A375 (cell line): ENCODE measurements at places on chromosomes 1 and 21. TPM values are rescaled to one million over a fixed set of nuclear protein-coding genes. Genes with fewer than 3 reads are reported as not detected.

The PTGS2 gene
- total RNA-seq, result 0.60 and 0.80 TPM in 2 replicates

The SPRR3 gene
- total RNA-seq, result not detected in 2 replicates

The TMEM52 gene
- 1.2 TPM in 1 of 2 replicates, not detected in the other for total RNA-seq

The DNM3 gene
- total RNA-seq, result 6.6 and 7.1 TPM in 2 replicates
